ENCODE measurements at places on chromosomes 6 and 20.

- no peak for DNase-seq
Measured at GRCh38 chr20:32589256-32589655, 4.1 kb upstream of the NOL4L start.

GRCh38 chr6:156752666-156753301, 24.4 kb upstream of the ARID1B start:
- DNase-seq, result no peak

- no peak for DNase-seq
Measured at GRCh38 chr6:65253041-65253440, 454.0 kb downstream of the EYS start.

GRCh38 chr6:121573481-121573880, 138.0 kb downstream of the GJA1 start:
- DNase-seq, result no peak

GRCh38 chr6:40359808-40360207, 227.4 kb downstream of the LRFN2 start:
- DNase-seq, result no peak

DNA sequence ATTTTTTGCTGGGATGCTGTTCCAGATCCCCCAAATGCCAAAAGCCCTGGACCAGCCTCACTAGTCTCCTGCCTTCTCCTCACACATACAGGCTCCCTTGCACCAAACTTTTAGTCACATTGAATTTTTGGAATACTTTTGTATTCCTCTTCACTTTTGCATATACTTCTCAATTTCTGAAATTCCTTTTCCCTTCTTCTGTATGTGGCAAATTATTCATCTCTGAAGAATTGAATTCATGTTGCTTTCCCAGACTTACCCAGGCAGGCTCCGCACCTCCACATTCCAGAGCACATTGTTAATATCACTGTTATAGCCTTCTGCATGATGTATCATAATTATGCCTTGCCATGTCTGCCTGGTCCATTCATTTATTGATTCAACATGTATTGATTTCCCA, 255.3 kb upstream of the POU3F2 start:
- no peak for DNase-seq

GRCh38 chr6:150738092-150738629, 127.3 kb upstream of the MTHFD1L start:
- DNase-seq, result no peak

DNA sequence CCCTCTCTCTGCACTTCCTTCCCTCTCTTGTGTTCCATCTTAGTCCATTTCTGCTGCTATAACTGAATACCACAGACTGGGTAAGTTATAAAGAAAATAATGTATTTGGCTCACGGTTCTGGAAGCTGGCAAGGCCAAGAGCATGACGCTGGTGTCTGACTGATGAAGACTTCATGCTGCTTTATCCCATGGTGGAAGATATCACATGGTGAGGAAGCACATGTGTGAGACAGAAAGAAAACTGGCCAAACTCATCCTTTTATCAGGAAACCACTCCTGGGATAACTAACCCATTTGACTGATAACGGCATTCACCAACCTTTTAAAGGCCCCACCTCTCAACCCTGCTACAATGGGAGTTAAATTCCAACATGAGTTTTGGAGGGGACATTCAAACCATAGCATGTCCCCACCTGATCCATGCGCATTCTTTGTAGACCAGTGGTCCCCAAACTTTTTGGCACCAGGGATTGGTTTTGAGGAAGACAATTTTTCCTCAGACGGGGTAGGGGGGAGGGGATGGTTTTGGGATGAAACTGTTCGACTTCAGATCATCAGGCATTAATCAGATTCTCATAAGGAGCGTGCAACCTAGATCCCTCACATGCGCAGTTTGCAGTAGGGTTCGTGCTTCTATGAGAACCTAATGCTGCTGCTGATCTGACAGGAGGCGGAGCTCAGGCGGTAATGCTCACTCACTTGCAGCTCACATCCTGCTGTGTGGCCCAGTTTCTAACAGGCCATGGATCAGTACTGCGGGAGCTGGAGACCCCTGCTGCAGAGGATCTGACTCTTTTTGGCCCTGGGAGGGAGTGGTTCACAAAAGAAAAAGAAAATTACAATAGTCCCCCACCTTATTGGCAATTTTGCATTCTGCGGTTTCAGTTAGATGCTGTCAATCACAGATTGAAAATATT, 71.7 kb upstream of the RNF24 start:
- DNase-seq, result no peak

- DNase-seq, result no peak
Measured at GRCh38 chr6:155259204-155259603, 4.6 kb upstream of the CLDN20 start.

DNA sequence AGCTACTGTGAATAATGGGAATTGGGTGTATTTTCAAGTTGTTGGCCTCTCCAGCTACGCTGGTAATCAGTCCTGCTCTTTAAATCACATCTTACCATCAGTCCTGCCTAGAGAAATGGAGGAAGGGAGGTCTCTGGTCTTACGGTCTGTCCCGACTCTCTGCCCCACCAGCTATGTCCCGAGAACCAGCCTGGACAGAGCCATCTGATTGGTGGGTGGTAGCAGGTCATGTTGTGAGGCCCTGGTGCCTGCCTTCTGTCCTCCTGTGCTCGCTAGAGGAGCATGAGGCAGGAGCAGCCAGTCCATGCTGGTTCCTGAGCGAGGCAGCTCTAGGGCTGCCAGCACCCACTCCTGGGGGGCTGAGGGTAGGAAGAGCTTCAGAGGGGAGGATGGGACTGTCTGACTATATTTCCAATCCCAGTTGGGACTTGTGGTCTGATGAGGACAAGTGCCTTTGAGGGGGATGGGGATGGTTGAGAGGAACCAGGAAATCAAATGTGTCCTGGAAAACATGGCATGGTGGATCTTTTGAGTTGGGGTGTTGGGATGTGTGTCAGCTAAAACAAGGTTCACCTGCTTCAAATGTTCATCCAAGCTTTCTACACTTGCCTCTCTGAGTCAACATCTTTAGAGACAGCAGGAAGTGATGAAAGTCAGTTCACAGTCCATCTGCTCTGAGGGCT, 33.0 kb downstream of the SYNJ2 start:
- no peak for DNase-seq

DNA sequence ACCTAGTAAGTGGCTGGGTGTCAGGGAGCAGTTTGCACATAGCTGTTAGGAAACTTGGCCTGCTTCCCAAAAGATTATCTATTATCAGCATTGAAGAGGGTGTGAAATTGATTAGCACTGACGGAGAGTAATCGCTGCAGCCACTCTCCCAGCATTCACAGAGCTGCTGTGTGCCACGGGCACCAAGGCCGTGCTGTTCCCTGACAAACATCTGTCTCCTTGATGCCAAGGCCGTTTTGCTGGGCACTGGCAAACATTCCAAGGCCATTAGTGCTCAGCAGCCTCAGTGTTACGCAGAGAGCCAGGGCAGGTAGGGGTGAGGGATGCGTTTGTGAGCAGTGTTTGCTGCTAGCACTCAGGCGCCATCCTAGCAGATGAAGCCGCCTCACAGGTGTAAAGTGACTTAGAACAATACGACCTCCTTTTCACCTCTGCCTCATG, 57.7 kb upstream of the VSTM2L start:
- DNase-seq, result no peak

GRCh38 chr6:69825904-69826303, 29.1 kb upstream of the LMBRD1 start:
- DNase-seq, result no peak

DNA sequence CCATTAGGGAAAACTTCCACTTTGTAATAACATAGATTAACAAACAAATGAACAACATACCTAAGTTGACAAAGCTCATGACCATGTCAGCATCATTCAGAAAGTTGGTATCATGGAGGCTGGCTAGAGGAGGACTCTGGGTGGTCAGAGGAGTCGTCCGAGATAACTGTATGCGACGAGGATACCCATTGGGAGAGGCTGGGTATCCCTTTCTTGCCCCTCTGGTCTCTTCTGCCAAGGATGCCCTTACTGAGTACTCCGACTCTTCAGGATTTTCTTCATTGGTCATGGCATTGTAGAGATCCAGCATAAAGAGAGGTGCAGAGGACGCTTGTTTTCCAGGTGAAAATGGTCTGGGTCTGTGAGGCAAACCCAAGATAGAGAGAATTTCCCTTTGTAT, 1.1 kb downstream of the BMP5 start:
- DNase-seq, result no peak

DNA sequence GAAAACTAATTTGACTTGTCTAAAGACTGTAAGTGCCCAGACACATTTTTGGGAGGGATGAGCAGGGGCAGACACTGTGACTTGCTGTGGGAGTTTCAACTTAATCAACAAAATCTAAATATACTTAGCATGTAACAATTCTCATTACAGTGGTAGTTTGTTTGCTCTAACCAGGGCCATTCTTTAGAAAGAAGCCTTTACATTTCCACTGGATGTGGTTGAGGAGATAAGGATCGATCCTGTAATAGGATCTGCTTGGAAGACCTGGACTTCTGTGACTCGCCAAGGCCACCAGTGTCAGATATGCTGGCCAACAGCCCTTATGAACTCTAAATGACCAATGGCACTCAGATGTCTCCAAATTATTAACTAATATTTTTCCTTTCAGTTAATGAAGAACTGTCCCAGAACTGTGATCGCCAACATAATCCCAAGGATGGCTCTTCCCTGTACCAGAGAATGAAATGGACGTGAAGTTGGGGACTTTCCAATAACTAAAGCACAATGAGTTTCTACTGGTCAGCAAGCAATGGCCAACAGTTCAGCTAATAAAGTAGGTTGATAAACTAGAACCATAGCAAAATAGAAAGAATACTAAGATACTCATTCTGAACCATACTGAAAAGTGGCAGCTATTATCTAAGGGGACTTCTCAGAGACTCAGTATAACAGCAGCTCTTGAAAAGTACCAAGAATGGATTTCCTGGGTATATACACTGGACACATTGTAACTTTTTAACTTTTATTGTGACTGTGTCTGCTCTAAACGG, 7.5 kb downstream of the SMLR1 start:
- no peak for DNase-seq

DNA sequence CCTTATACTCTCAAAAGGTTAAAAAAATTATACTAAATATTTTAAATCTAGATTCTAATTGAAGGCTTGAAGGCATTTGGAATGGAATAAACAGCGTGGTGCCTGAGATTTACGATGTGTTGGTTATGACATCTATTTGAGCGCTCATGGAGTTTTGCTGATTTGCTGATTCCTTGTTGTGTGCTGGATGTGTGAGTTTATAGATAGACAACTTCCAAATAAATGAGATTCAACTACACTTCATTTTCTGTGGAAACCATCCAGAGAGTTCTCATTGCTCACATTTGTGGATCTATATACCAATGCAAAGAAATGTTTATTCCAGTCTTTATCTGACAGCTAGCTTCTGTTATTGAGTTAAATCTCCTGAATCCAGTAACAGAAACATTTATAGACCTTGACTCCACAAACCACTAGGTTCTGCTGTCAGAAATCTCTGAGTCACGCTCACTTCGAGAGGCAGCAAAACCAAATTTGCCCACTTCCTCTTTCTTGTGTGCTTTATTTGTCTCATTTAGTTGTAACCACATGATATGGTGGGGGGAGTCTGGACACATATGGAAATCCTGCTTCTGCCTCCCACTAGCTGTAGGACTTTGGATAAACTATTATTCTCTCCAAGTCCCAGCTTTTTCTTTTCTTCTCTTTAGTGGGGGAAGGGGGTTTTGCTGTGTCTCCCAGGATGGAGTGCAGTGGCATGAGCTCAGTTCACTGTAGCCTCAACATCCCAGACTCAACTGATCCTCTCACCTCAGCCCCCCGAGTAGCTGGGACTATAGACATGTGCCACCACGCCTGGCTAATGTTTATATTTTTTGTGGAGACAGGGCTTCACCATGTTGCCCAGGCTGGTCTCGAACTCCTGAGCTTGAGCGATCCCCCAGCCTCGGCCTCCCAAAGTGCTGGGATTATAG, 54.5 kb downstream of the IPCEF1 start:
- peak; percentile 2 for DNase-seq

DNA sequence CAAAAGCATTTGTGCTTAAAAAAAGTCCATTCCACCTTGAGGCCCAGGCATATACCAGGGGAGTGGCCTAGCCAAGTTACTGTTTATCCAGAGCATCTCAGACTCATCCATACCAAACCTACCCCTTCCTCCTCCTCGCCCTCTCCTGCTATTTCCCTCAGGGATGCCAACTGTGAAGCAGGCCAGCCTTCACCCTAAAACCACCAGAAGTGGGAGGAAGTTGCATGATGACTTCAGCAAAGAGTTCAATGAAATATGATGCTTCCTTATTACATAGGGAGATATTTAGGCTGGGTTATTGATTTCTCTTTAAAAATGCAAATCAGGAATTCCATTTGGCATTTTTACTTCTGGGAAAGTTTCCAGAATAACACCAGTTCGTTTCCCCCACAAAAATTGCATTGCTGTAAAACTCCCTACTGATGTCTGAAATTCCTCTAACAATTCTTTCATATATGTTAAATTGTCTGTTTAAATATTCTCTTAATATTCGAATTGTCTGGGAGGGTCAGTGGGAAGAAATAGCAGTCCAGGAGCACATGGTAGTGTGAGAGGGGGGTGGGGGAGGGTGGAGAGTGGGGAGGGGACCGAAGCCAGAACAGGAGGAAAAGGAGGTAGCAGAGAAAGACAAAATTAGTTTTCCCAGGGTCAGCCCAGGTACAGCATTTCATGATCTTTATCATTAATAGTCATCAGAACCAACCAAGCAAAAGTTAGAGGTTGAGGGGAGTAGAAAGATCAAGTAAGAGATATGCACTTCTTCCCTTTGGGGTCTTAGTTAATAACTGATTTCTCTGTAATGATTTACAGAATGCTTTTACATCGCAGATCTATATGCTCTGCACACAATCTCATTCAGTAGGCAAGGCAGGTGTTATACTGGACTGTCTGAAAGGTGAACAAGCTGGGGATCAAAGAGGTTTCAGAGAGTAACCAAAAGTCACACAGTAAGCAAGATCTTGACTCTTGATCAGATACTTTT, 1.7 kb upstream of the TCP11 start:
- no peak for DNase-seq

GRCh38 chr20:62134735-62135231, 8.4 kb downstream of the PSMA7 start:
- DNase-seq, result no peak

DNA sequence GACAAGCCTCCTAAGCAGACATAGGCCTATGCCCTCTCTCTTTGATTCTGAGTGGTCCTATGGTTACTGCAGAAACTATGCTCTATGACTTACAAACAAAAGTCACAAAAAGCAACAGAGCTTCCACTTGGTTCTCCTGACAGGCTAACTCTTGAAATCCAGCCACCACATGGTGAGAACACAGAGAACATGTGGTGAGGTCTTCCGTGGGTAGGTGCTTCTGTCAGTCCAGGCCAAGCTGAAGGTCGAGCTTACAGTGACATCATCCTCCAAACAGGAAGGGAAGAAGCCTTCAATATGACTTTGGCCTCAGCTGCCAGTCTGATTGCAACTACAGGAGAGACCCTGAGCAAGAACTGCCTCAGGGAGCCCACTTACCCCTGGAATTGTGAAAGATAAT, 265.5 kb downstream of the TBX18 start:
- no peak for DNase-seq

- DNase-seq, result no peak
Measured at GRCh38 chr6:136486357-136486756, 63.9 kb downstream of the MAP7 start.

GRCh38 chr20:4415281-4415680, 306.4 kb upstream of the PRND start:
- no peak for DNase-seq

- peak; percentile 97 for DNase-seq
Measured at GRCh38 chr20:63864978-63865640, at the start of gene TPD52L2. TPD52L2 (plus strand) TSS chr20:63865270; CDS start chr20:63865366, 96 bp downstream.

GRCh38 chr20:35434085-35435005, 3.7 kb downstream of the GDF5 start:
- DNase-seq, result no peak
